ENCODE measurements at places on chromosomes 5 and 9.

DNA sequence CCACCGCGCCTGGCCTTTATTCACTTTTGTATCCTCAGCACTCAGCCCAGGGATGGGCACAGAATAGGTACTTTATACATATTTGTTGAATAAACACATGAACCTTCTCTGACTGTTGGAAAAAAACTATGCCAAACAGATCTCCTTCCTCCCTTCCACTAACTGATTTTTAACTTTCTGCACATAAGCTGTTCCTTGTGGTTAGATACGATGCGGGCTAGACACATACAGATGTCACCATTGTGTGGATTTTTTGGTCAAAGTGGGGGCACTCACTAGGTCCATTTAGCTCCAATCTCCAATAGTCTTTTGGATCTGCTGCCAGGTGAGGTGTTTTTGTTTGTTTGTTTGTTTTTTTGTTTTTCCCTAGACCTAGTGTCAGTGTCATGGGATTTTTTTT lies 5.1 kb downstream of the TEX48 start:
- no peak for DNase-seq

GRCh38 chr5:88872971-88873370 lies 10.0 kb downstream of the MEF2C start:
- no peak for DNase-seq

GRCh38 chr9:33288828-33289483 lies 1.4 kb upstream of the NFX1 start:
- DNase-seq = no peak

DNA sequence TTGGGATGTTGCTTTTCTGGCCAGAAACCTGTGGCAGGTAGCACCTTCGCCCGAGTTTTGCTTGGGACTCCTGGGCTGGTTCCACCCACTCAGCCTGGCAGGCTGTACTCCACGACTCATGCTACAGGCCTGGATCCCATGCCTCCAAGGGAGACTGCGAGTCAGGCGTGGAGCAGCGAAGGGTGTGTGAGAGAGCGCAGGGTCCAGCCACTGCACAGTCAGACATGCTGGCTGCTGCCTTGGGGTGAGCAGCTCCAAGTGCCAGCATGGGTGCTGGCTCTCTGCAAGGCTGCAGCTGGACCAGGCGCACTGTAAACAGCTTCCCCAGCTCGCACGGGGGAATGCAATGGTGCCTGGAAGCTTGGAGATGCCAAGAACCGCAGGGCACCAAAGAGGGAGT lies 249.6 kb upstream of the EDIL3 start:
- DNase-seq = no peak

- no peak for DNase-seq
These were observed 146.4 kb downstream of the YIPF5 start for GRCh38 chr5:144024090-144024489.

- no peak for DNase-seq
These were observed 632.3 kb upstream of the TLE4 start for GRCh38 chr9:78939311-78940065.

- DNase-seq = no peak
These were observed 10.4 kb upstream of the MAPK9 start for GRCh38 chr5:180302256-180302655.

DNA sequence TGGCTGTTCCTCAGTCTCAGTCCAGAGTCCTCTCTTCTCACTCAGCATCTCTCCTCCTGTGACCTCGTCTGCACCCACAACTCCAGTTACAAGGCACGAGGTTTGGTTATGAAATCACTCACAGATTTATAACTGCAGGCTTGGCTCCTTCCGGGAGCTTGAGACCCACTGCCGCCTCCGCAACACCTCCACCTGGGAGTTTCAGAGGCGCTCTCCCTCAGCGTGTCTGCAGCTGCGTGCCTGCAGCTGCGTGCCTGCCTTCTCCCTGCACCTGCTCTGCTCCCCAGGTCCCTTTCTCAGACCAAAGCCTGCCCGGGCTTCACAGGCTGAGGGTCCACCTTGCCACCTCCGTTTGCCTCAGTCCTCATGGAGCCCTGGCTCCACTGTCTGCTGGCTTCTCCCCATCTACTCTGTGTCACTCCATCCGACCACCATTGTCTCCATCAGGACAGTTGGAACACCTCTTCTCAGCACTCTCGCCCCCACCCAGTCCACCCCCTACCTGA lies 51.5 kb downstream of the HRH2 start:
- DNase-seq = no peak

DNA sequence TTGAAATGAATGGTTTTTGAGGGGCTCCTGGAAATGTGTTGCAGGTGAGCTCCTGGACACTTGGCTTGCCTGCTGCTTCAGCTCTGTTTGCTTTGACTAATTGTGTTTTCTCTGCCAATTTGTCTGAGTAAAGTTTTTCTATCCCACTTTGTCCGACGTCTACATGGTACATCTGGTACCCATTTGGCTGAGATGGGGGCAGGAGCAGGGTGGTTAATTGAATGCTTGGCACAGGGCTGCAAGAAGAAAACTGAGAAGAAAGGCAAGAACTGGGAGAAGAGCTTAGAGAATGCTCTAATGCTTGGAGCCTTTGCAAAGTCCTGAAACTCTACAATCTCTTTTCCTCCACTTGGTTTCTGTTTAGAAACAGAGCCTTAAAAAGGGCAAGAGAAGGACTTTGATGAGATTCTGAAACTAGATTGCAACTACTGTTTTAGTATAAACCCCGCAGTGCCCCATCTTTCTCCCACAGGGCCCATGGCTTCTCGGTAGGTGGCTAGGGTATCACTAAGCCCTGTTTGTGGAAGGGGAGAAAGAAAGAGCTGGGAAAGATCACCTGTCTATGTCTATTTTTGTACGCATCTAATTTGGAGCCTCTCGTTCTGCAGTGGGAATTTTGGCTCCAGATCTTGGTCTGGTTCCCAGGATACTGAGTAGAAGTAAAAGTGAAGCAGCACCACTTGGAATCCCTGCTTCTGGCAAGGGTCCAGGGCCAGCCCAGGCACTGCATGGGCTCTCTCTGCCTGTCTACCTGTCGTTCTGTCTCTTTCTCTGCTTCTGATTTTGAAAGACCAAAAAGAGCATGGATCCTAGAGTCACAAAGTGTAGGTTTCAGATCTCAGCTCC lies 214.4 kb downstream of the SEMA6A start:
- no peak for DNase-seq

DNA sequence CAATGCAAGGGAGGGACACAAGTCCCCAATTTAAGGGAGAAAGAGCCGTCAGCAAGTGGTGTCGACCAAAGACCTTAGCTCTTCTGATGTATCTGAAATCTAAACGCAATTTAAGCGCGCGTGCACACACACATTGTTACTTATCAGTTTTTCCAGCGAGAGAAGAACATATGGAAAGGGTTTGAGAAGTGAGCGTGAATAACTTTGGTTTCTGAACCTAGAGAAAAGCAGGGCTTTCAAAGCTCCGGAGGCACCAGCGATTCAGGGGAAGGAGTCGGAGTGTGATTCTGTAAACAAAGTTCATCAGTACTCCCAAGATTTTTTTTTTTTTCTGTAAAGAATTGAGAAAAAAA lies 191.8 kb downstream of the MEF2C start:
- DNase-seq = no peak

DNA sequence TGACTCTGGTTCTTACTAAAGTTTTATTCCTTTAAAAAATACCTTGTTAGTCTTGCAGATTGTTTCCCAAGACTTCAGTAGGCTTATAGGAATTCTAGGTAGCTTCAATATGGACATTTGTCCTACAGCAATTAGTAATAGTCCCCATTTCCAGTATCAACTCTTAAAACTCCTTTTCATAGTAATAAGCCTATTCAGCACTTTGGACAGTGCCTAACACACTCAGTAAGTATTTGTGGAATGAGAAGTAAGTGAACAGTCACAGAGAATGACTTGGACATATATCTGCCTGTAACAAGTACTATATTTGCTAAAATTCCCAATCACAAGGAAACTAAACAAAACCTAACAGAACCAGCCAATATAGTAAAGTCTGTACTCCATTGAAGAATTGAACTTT lies 1291.8 kb upstream of the DMAC1 start:
- DNase-seq = no peak

DNA sequence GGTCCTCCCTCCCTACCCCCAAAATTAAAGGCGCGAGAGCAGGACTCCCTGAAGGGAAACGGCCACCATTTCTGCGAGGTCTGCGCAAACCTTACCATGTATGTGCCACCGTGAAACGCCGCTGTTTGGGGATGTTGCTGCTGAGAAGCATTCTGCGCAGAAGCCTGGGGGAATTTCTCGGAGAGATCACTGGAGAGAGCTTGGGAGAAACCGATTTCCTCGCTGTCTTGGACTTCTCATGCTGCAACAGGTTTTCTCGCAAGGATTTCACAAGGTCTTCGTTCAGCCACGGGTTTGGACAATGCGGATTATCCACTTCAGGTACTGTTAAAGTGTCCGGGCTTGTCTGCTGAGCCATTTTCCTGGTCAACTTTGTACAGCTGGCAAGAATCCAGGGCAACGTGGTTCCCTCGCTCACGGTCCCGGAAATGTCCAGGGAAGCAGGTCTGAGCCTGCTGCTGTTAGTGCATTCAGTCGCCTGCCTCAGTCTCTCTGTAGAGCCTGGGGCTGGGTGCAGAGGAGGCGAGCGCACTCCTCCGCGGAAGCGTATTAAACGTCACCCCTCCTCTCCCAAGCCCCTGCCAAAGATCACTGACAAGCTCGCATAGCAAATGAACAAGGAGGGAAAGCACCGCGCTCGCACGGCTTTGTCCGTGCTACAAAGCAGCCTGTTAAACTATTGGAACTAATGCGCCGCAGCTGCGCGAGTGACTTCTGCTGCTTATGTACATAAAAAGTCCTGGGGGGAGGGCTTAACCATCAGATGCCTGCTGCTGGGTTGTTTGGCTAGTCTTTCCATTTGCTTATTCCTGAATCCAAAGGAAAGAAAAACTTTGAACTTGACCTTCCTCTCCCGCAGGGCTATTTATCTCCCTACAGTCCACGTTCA lies 125.1 kb downstream of the PDE4D start:
- no peak for DNase-seq

GRCh38 chr5:9052421-9052820 lies 493.5 kb downstream of the SEMA5A start:
- DNase-seq = no peak

- DNase-seq = no peak
These were observed 103.5 kb downstream of the MVB12B start for GRCh38 chr9:126430124-126430523.

- no peak for DNase-seq
These were observed 773.4 kb downstream of the BRINP1 start for GRCh38 chr9:118595719-118596305.

DNA sequence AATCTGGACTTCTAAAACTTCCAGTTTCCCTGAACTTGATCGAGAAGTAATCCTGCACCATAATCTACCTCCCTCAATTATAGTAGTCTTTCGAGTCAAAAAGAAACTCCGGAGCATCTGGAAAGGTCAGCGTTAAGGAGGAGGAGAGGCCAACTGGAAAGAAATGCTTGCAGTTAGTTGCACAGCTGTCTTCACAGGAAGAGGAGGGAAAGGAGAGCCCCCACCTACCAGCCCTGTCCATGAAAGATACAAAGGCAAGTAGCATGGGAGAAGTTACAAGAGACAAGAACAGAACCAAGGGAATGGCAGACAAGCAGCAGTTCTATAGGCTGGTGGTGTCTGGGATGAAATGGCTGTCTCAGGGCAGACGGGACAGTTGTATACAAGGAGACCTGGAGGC lies 170.6 kb downstream of the RAB3C start:
- no peak for DNase-seq

GRCh38 chr9:10488937-10489336 lies 123.9 kb downstream of the PTPRD start:
- no peak for DNase-seq

- DNase-seq = no peak
These were observed 166.6 kb downstream of the FANCC start for GRCh38 chr9:95150903-95151302.

DNA sequence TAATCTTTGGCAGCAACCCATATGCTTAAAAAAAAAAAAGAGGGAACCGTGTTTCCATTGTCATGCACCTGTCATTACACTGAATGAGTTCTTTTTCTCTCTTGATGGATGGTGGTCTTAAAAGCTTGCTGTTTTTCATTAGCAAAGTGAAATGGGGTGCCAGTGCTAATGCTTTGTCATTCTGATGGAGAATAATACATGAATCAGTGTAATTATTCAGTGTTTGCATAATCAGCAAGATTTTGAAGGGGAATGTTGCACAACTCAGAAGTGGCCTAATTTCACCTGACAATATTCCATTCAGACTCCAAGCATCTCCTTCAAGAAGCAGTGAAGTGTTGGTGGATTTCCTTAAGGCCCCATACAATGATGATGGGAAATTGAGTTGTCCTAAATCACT lies 38.1 kb downstream of the MAP1B start:
- DNase-seq = no peak

- no peak for DNase-seq
These were observed 115.1 kb upstream of the ZNF366 start for GRCh38 chr5:72622170-72622760.

- no peak for DNase-seq
These were observed 16.8 kb upstream of the ATP6V1G1 start for GRCh38 chr9:114570742-114571141.
